ENCODE measurements at places on chromosomes 6 and 20. TPM values are rescaled to one million over a fixed set of nuclear protein-coding genes. Genes with fewer than 3 reads are reported as not detected.

- H3K27ac ChIP-seq: no peak overlapping the region
- H3K4me3 ChIP-seq: no peak overlapping the region
- no peak for DNase-seq
- H3K4me1 ChIP-seq: no peaks in the 10 kb centered on the region
- no peaks in the 10 kb centered on the region for H3K36me3 ChIP-seq
These were observed 75.4 kb downstream of the ADAT2 start for GRCh38 chr6:143375022-143375585.

DNA sequence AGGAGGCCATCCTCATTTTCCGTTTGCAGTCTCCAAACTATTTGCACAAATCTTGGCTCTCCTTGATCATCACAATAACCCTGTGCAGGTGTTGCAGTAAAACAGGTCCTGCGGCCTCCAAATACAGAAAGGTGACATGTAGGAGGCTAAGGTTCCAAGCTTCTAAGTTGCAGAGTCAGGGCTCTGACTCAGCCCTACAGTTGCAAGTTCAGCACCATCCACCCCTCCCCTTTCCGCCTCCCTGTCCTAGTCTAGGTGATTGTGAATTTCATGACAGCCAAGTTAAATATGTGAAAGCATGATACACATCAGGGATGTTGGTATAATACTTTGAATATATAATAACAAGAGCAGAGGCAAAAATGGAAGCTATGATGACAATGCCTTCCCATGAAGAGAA is 317.3 kb upstream of the CDH4 start:
- no peaks in the 10 kb centered on the region for H3K36me3 ChIP-seq
- no peak overlapping the region for H3K4me3 ChIP-seq
- H3K4me1 ChIP-seq: no peaks in the 10 kb centered on the region
- no peak overlapping the region for H3K27ac ChIP-seq
- no peak for DNase-seq

AKAP12 gene
- 0.05 TPM for total RNA-seq

OR2H2 gene
- total RNA-seq: not detected

DNA sequence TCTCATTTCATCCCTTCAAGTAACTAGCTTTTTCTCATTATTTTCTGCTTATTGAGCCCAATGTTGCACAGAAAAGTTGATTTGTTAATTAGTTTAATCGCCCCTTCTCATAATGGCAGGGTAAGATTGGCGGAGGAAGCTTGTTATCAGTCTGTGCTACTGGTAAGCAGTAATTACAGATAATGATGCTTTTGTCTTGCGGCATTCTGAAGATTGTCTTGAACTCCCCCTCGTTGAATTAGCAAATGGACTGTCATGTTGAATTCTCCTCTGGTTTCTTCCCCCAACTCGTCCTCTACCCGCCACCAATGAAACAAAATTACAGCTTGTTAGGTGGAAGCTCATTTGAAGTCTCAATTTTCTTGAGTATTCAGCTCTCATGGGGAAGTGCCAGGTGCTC is 39.4 kb downstream of the PRDM13 start:
- H3K27ac ChIP-seq: no peak overlapping the region
- DNase-seq: no peak
- no peaks in the 10 kb centered on the region for H3K4me1 ChIP-seq
- H3K36me3 ChIP-seq: no peaks in the 10 kb centered on the region

DNA sequence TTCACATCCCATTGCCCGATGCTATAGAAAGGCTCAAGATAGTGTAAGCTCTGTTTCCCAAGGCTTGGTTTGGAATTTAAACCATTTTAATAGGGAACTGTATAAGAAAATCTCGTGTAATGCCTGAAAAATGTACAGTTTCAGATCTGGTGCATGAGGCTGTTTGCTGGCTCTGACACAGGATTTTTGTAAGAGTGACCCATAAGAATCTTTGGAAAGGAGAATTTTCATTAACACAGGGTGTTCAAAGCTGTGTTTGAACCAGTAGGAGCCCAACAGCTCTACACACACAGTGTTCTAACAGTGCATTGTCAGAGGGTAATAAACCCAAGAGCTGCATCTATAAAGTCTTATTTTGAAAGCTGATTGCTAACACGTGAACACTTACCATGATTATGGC is 293.5 kb downstream of the PRL start:
- H3K4me1 ChIP-seq: no peaks in the 10 kb centered on the region
- H3K36me3 ChIP-seq: no peaks in the 10 kb centered on the region
- no peaks in the 10 kb centered on the region for H3K27me3 ChIP-seq
- no peak overlapping the region for H3K4me3 ChIP-seq
- DNase-seq: no peak

- no peaks in the 10 kb centered on the region for H3K4me1 ChIP-seq
- no peaks in the 10 kb centered on the region for H3K27me3 ChIP-seq
- H3K27ac ChIP-seq: no peak overlapping the region
- DNase-seq: no peak
- no peaks in the 10 kb centered on the region for H3K36me3 ChIP-seq
- H3K4me3 ChIP-seq: no peak overlapping the region
These were observed 195.0 kb downstream of the SYNDIG1 start for GRCh38 chr20:24664266-24664986.

DNA sequence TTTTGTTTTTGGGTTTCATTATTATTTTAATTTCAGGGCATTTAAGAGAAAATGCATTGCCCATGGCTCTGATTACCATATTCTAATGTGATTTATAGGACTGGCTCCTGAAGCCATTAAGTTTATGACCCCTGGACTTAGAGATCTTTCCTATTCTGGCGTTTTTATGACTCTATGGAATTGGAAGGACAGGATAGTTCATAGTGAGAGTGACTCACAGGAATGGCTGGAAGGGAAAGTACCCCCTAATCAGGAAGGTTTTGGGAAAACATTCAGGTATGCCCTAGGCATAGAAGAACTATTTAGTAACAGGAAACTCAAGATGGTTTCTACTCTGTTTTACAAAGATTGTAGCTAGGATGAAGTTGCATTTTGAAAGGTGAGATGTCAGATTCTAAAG is 108.6 kb upstream of the SLC2A12 start:
- no peaks in the 10 kb centered on the region for H3K4me1 ChIP-seq
- DNase-seq: no peak
- no peaks in the 10 kb centered on the region for H3K27me3 ChIP-seq
- no peak overlapping the region for H3K27ac ChIP-seq

- no peak overlapping the region for H3K4me3 ChIP-seq
- H3K27me3 ChIP-seq: no peaks in the 10 kb centered on the region
- H3K4me1 ChIP-seq: peaks cover 19% of the 10 kb centered on the region
- H3K36me3 ChIP-seq: no peaks in the 10 kb centered on the region
- no peak overlapping the region for H3K27ac ChIP-seq
- DNase-seq: no peak
These were observed 69.1 kb upstream of the TOP1 start for GRCh38 chr20:40959325-40960092.

FUCA2 gene
- total RNA-seq: 1.5 TPM

DNA sequence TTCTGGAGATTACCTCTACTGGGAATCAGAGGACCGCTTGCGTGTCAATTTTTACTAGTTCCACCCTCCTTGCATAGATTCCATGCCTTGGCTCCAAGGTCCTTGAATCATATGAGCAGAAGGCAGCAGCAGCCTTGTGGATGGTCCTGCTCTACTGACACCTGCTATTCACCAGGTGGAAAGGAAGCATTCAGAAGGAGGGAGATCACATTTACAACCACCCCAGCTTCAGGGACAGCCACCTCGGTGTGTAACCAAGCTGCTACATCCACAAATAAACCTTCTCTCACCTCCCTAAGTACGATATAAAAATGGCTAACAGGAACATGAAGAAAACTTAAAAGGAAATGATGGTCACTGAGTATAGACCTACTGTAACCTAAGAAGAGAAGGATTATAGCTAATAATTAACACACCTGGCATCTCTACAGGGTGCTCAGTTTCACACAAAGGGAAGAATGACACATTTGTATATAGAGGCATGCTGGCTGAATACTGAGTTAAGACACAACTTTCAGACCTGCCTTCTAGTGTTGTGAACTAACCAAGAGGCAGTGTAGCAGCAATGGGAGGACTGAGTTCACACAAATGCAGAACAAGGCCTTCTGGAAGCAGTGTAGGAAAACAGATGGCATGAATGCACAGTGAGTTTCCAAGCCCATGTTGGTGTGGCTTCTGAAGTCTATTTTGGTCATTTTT is 46.3 kb upstream of the SRPK1 start:
- no peaks in the 10 kb centered on the region for H3K4me1 ChIP-seq
- H3K27ac ChIP-seq: no peak overlapping the region
- no peaks in the 10 kb centered on the region for H3K36me3 ChIP-seq

- no peaks in the 10 kb centered on the region for H3K27me3 ChIP-seq
- H3K27ac ChIP-seq: no peak overlapping the region
- H3K36me3 ChIP-seq: no peaks in the 10 kb centered on the region
- DNase-seq: no peak
These were observed 27.7 kb upstream of the GTF3C6 start for GRCh38 chr6:110930781-110931180.

Data from CD4-positive, alpha-beta T cell (primary cell).